Upper lobe of left lung (tissue), 6 donors: ENCODE measurements at places on chromosomes 1 and 21. TPM values are rescaled to one million over a fixed set of nuclear protein-coding genes. Genes with fewer than 3 reads are reported as not detected.

NPR1 gene
- 101 TPM for total RNA-seq

CNTN2 gene
- total RNA-seq = not detected

PDZK1IP1 gene
- total RNA-seq = 44.8 TPM

INSRR gene
- total RNA-seq = not detected

DNA sequence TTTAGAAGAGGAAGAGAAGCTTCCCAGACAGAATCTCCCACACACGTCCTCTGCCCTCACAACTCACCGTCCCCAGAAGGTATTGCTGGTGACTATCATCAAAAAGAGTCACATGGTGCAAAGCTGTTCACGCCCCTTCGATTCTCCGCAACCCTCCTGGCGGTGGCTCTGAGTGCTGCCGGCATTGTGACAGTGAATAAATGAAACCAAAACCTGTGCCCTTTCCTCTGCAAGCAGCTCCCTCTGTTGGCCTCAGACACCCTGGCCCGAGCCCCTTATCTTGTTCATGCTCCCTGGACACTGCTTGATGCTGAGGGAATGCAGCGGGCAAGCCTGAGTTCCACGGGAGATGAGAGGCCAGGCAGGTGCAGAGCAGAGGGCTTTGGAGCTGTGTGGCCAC, 510.3 kb downstream of the NPHP4 start:
- H3K4me1 ChIP-seq = no peaks in the 10 kb centered on the region
- H3K36me3 ChIP-seq = no peaks in the 10 kb centered on the region

DNA sequence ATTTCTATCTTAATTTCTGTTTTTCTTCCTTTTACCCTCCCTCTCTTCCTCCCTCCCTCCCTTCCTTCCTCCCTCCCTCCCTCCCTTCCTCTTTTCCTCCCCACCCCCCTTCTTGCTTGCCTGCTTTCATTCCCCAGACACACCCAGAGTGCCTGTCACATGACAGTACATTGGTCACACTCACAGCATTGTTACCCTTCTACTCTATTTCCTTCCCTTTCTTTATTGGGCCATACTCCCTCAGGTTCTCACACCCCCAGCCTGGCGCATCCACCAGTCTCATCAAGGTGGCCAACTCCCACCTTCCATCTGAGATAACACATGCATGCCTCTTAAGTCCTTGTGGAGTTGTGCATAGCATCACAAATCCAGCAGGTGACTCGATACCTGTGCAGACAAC, 10.9 kb downstream of the TMPRSS3 start:
- no peaks in the 10 kb centered on the region for H3K27me3 ChIP-seq
- no peak overlapping the region for H3K27ac ChIP-seq
- H3K4me3 ChIP-seq = no peak overlapping the region

GRCh38 chr1:202967684-202968281, 726 bp upstream of the CYB5R1 start:
- peak; percentile 33 for DNase-seq
- peaks cover 25% of the 10 kb centered on the region for H3K4me1 ChIP-seq
- no peaks in the 10 kb centered on the region for H3K27me3 ChIP-seq
- H3K4me3 ChIP-seq = peak overlapping the region; percentile 71

DNA sequence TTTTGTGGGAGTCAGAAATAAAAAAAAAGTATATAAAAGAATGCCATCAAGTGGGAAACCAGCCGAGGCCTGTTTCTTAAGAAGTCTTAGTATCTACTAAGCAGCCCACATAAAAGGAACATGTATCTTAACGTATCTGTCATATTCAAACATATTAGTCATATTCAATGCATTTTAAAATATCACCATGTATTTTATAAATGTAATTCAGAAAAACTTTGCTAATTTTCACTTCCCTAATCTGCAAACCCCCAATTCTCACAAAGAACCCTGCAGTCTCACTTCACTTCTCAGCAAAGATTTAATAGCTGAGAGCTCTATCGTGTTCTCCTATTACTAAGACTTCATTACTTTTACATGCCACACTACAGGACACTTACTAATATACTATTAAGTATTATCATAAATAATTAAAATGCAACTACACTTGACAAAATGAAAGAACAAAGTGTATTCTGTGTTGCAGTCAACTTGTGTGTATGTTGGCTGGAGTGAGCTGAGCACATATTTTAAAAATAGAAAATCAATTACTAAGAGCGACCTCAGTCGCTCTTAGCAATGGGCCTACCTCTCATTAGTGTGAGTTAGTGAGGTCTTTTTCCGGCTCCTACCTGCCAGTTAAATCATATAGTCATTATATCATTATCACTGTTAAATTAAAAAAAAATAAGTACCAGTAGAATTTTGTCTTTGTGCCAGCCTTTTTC, 484.3 kb downstream of the LMO4 start:
- H3K4me3 ChIP-seq = no peak overlapping the region
- no peaks in the 10 kb centered on the region for H3K36me3 ChIP-seq
